ENCODE measurements at places on chromosomes 3 and 15.

DNA sequence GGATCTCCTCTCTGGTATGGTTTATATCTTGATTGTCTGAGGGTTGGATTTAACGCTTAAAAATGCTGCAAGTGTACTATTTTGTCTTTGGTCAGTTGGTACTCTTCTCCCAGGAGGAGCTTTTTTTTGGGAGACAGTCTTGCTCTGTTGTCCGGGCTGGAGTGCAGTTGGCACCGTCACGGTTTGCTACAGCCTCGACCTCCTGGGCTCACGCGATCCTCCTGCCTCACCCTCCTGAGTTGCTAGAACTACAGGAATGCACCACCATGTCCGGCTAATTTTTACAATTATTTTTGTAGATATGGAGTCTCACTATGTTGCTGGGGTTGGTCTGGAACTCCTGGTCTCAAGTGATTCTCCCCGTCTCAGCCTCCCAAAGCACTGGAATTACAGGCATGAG lies 89.5 kb downstream of the FNDC3B start:
- no peak for DNase-seq

- DNase-seq = no peak
These were observed 1.8 kb upstream of the PLXND1 start for GRCh38 chr3:129608087-129608935.

- DNase-seq = no peak
These were observed 11.6 kb downstream of the RCCD1 start for GRCh38 chr15:90966262-90966661.

- DNase-seq = no peak
These were observed 269.5 kb upstream of the ATP11B start for GRCh38 chr3:182523836-182524235.

DNA sequence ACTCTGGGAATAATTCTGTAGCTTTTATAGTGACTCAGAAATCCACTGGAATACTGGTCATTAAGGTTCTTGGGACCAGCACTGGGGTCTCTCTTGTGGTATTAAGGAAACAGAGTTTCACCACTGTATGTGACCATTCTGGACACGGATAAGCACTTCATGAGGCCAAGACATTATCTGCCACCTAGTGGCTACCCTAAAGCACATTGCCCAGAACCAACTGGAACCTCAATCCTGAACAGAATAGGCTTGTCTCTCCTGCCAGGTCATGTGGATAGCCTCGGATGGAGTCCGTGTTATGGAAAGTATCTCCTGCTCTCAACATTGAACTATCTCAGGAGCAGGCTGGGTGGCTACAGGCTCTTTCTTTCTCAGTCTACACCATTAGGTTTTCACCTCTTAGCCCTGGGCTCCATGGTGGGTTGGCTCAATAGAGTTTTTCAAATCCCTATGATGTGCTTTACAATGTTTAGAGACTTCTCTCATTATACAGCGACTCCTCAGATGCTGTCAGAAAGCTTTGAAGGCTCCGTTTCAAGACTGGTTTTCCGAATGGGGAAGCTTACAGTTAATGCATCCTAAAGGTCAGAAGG lies 167.6 kb upstream of the ST8SIA2 start:
- no peak for DNase-seq

DNA sequence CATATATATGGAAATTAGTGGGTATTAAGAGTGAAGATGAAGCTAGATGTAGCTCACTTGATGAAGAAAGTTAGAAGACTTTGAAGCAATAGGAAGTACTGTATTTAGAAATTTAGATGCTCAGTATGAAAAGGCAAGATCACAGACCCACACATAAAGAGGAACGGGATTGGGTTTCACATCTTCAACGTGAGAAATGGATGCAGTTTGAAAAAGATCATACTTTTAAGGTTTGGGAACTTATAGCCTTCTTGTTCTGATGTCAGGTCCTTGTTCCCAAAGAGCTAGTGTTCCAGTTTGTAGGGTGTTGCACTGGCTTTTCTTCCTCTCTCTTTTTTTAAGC lies 16.7 kb downstream of the AP3S2 start:
- DNase-seq = no peak

DNA sequence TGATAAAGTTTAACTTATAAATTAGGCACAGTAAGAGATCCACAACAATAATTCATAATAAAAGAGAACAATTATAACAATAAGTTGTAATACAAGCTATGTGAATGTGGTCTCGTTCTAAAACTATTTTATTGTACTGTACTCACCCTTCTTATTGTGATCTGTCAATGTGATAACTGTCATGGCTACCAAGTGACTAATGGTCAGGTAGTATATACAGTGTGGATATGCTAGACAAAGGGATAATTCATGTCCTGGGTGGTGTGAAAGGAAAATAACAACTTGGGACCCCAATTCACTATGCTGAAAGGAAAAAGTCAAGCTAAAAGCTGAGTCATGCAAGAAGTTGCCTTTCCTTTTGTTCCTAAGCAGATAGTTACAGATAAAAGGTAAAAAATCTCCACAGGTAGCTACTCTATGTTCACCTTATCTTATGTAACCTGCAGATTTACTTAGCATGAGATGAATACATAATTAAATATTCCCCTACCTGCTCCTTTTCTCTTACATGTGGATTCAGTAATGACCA lies 10.7 kb upstream of the CYP8B1 start:
- no peak for DNase-seq

DNA sequence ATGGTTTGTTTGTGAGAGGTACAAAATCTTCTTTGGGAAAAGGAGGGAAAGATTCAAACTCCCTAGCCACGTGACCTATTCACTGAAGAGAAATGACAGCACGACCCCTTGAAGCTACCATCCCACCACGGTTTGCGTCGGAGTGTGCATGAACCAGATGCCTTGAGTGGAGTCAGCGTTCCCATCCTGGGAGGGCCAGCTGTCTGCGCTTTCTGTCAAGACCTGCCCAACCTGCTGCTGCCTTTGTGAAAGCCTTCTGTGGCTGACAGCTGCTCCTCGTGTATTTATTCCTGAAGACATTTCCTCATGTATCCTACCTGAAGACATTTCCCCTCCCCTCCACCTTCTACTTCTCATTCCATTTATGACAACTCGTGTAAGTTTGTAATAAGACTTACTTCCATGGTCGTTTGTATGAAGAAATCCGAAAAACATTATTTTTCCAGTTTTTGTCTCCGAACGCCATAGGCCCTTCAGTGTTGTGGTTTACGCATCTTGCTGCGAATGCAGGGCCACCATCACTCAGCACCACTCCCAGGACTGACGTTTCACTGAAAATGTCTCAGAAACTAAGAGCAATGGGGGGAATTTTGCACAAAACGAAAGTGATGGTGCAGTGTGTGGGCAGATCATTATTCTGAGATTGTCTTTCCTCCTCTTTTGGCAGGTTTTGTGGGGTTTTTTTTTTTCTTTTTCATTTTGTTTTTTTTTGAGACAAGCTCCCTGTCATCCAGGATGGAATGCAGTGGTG lies 18.9 kb downstream of the EBLN2 start:
- DNase-seq = no peak

DNA sequence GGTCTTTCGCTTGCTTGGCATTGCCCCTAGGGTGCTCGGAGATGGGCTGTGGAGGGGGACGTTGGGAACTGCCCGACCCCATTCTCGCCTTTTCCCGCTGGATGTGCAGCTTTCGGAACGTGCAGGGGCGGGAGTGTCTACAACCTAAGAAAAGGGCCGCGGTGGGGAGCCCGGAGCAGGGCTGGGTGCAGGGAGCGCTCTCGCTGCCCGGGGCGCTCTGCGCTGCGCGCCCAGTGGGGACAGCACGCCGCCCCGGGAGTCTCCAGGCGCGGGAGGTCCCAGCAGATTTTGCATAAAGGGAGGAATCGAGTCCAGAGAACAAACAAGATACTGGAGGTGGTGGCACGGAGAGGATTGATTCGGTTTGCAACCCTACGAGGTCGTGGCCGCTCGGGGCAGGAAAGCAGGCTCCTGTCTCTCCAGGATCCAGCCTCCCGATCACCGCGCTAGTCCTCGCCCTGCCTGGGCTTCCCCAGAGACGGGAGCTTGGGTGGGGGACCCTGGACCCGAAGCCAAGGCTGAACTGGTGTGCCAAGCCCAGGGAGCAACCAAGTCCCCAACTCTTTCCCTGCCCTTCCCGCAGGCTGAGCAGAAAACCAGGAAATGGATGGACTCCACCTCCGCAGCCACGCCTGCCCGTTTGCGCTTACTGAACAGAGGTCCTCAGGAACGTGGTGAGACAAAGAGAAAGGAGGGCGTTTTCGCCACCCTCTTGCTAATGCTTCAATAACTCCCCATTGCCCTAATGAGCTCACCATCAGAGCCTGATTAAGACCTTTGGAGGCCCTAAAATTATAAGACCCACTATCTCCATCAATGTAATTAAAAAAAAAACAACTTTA lies 59.7 kb downstream of the NOX5 start:
- peak; percentile 67 for DNase-seq

DNA sequence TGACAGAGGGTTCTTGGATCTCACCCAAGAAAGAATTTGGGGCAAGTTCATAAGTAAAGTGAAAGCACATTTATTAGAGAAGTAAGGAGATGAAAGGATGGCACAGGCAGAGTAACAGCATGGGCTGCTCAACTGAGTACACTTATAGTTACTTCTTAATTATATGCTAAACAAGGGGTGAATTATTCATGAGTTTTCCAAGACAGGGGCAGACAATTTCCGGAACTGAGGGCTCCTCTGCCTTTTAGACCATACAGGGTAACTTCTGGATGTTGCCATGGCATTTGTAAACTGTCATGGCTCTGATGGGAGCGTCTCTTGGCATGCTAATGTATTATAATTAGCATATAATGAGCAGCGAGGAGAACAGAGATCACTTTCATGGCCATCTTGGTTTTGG lies 221.2 kb upstream of the STT3B start:
- DNase-seq = no peak

DNA sequence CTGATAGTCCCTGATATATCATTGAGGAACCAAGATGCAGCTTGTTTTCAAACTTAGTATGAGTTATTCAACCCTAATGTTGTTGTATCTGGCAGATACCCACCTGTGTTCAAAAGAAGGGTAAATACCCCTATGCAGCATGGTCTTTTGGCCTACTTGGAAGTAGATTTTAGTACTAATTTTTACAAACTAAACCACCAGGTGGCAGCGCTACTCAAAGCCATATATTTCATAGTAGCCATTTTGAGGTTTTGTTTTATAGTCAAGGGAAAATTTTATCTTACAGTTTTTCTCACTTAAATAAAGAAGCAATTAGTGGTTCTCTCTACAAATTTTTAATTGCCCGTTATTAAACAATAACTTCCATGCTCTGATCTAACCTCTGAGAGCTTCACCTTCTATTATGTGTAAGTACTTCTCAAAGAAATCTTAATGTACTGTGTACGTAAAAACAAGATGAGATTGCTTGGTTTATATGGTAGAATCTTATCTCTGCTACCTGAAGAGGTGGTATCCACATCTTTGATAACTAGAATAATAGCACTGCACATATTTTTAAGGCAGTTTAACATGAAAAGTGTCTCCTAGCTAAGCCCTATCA lies 31.5 kb upstream of the MLF1 start:
- DNase-seq = peak; percentile 25

DNA sequence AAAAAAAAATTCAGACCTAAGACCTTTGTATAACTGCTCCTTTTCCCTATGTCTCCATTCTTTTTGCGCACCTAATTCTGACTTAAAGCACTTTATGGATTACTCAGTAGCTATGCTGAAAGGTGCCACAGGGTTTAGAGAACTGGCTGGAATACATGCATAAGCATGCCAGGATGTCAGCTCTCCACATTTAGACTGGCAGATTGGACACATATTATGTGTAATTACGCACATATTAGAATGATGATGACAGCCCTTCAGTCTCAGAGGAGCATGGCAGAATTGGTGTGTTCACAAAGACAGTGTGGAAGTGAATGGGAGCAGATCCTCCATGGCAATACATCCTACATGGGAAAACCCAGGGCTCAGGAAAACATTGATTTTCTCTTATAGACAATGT lies 108.1 kb upstream of the LSAMP start:
- no peak for DNase-seq

- no peak for DNase-seq
These were observed 1.6 kb downstream of the GABPB1 start for GRCh38 chr15:50353251-50353974.

- DNase-seq = no peak
These were observed 55.5 kb downstream of the SATB1 start for GRCh38 chr3:18369551-18370185.

- no peak for DNase-seq
These were observed 35.2 kb upstream of the MYLK start for GRCh38 chr3:123919353-123919752.

- no peak for DNase-seq
These were observed 264.9 kb upstream of the TPM1 start for GRCh38 chr15:62777671-62778070.

GRCh38 chr3:129625072-129625874 lies 18.8 kb upstream of the PLXND1 start:
- DNase-seq = no peak

GRCh38 chr15:44102675-44103254 lies 92.3 kb downstream of the FRMD5 start:
- DNase-seq = no peak

GRCh38 chr3:178966299-178967176 lies 105.1 kb downstream of the ZMAT3 start:
- no peak for DNase-seq

DNA sequence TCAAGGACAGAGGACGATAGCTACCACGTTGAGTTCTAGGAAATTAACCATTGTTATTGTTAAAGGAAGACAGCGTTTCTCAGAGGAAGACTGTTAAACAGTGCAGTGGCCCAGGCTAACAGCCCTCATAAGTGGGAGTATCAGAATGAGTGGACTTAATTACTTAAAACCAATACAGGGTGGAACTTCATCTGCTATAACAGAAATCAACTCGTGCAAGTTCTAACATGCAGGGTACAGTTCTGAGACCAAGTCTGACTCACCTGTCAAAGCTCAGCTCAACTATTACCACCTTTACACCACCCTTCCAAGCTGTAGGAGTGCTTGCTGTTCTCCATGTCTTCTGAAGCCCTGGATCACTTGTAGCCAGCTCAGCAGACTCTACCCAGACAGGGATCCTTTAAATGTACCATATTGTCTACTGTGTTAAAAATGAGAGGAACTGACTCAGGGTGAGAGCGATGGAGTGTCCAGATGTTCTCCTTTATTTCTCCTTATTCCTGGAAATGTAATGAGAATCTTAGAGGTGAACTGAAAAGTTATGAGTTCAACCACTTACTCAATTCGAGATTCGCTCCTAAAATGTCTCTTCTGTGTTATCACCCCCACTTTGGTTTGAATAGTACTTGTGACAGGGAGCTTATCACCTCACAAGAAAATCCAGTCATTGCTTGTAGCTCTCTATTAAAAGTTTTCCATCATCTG lies 26.5 kb downstream of the CD86 start:
- DNase-seq = no peak

- DNase-seq = no peak
These were observed 51.9 kb downstream of the KY start for GRCh38 chr3:134598763-134599545.

- no peak for DNase-seq
These were observed 9.6 kb downstream of the CHRNA5 start for GRCh38 chr15:78574944-78575343.

GRCh38 chr15:99842071-99842470 lies 108.8 kb upstream of the LYSMD4 start:
- no peak for DNase-seq

- DNase-seq = peak; percentile 56
These were observed 810 bp upstream of the THRB start for GRCh38 chr3:24495326-24495994.
